ENCODE measurements at places on chromosomes 12 and 14.
A peak's percentile ranks its signal among the peaks of the same experiment; 100 is the strongest.

DNA sequence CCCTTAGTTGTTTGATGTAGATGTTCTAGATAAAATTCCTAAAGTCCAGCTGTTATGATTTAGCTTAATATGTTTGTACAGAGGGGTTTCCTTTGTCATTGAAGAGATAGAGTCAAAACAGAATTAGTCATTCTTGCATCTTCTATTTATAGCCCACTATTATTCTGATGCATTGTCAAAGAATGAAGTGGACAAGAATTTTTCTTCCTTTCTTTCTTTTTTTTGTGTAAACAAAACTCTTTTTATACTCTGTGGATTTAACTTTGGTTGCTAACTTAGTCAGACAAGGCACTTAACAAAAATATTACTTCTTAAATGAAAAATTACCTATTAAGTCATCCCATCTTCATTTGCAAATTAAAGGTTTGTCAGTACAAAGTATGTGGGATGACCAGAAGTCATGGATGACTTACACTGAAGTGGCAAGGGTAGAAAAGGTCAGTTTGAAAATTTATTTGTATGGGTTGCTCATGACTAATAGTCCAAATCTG, 215.6 kb upstream of the DDHD1 start:
- no peak for DNase-seq

GRCh38 chr12:88029093-88029665, at the start of gene C12orf50:
Gene C12orf50 (minus strand): TSS chr12:88029401. CDS start chr12:88026962, 2,439 bp downstream.
- DNase-seq: no peak

- no peak for DNase-seq
These were observed 32.0 kb upstream of the SELPLG start for GRCh38 chr12:108665608-108666202.

DNA sequence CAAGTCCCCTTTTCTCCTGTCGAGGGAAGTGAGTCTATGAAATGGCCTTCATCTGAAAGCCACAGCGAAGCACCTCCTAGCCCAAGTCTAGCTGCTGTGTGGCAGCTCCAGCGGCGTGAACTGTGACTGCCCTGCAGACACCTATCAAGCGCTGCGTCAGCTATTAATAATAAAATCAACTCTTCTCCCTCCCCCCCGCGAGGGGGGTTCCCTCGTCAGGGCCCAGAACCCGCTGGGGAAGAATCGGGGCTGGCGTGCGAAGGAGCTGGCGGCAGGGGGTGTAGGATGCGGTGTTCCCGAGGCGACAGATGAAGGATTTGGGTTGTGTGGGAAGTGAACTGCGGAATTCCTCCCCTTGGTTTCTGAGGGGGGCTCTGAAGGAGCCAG, 662 bp upstream of the ATP2A2 start:
- peak; percentile 34 for DNase-seq

GRCh38 chr12:121719926-121720414, 7.4 kb downstream of the TMEM120B start:
- no peak for DNase-seq

GRCh38 chr14:101600336-101600890, 39.1 kb downstream of the DIO3 start:
- DNase-seq: no peak

GRCh38 chr12:52319097-52319496, 2.1 kb downstream of the KRT83 start:
- no peak for DNase-seq

All from stimulated activated CD4-positive, alpha-beta T cell treated with anti-CD3 and anti-CD28 coated beads, Interleukin-1b, Interleukin-23, amount 100 ng/mL, for 1 hour (primary cell).